ENCODE measurements at places on chromosomes 4 and X.
A peak's percentile ranks its signal among the peaks of the same experiment; 100 is the strongest.

GRCh38 chrX:54479136-54480111 lies 16.6 kb downstream of the FGD1 start:
- DNase-seq = no peak

GRCh38 chr4:89438102-89438831 lies 130.7 kb upstream of the GPRIN3 start:
- peak; percentile 15 for DNase-seq

GRCh38 chrX:19902110-19902509 lies 14.7 kb upstream of the SH3KBP1 start:
- DNase-seq = no peak

DNA sequence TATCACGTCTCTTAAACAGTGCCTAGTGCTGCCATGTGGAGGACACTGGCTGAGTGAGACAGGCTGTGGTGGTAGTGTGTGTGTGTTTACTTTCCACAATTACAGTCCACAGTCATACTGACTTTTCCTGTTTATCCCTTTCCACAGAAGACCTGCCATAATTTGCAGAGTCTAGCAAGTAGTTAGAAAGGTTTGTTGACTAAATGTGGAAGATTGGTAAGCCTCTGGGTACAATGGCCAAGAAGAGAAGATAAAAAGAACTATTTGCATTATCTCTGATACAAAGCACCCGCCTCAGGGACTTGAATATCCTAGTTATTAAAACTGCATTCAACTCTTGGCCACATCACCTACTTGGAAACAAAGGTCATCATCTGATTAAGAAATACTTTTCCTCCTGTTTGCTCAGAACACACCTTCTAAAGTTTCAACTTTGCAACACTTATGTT lies 89.1 kb downstream of the FAM13A start:
- DNase-seq = no peak

DNA sequence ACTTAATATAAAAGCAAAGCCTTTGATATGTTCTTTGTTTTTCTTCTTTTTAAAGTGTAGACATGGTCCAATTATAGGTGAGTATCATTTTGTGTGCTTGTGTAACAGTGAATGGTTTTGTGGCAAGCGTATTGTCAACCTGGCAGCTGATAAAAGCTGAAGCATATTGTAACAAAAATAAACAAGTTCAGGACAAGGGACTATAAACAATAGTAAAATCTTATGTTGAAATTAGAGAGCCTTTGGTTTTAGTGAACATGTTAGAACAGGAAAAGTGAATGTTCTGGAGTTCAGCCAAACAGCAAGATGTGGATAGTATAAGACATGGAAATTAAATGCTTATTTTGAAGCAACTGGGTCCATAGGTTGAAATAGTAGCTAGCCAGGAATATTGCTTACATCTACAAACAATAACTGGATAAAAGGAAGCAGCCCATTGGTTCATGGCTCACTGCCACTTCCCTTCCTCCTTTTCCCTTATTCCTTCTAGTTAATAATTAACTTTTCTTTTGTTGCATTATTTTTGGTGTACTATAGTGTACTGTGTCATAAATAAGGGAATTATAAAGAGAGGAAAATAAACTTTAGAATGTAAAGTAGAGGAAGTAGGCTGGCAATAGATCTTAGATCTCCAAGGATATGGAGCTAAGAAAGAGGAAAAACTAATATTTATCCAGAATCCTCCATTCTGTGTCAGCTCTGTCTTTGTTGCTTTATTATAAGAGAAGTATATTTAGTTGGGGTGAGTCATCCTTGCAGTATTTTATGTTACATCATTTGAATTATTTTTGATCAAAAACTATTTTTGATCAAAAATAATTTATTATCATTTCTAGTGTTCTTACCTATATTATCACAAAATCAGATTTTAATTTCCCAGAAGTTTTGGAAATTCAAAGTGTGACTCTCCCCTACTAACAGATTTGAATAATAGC lies 65.6 kb downstream of the MRPL1 start:
- DNase-seq = no peak

DNA sequence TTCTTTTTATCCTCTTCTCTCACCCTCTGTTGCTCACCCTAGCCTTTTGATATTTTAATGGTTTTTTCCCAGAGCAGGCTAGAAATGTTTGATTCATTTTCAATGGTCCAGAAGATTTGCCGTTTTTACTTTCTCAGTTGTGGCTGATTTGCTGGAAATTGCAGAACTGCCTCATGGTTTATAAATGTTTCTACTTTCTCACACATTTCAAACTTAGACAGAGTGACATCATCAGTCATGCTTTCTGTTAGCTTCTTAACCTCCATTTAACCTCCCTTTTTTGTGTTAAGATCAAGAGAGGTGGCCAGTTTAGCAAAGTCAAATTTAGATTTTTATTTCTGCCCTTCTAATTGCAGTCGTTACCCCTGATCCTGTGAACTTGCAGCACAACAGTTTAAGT lies 8.7 kb downstream of the RXFP1 start:
- no peak for DNase-seq

DNA sequence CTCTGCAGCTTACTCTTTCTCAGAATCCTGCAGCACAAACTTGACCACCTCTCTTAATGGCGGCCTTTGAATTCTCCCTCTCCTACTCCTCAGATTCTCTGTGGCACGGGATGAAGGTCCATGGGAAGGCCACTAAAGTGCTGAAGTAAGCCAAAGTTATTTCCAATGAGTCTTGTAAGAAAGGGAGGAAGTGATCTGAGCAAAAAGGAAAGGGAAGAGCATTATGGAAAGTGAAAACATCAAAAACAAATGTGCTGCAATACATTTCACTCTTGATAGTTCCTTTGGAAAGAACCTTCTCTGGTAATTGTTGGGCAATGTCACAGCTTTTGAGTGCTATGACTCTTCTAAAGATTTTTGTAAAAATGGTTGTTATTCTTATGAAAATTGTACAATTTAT lies 54.3 kb upstream of the CAMK2D start:
- no peak for DNase-seq

DNA sequence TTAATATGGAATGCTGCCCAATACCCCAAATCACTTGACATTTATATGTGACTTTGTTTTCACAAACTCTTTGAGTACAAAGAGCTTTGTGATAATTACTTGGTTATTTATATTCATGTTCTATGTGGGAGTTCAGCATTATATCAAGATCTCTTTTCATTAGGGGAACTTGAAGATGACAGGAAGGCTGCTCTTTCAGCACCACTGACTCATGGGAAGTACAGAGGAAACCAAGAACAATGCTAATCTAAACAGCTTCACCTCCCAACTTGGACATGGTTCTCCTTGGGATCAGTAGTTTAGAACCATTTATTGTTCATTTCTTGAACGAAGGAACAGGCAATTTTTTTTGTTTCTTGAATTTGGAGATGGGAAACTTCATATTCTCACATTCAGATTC lies 184.0 kb upstream of the AFF2 start:
- no peak for DNase-seq

DNA sequence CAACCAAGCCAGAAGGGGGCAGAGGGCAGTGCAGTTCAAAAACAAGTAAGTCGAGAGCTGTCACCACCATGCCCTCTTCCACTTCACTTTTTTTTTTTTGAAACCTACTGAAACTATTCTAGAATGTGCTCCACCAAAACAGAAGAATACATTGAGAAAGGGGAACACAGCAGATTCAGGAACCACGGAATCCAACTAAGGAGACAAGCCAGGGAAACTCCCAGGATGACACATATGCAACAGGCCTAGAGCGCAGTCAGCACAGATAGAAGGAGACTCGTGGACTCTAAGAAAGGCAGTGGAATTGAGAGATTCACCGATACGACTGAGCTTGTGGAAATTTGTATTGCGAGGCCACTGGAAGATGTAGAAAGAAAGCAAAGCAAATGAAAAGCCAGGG lies 66.1 kb downstream of the PHKA2 start:
- no peak for DNase-seq
